Hypothalamus (tissue), 51 donors: ENCODE measurements at places on chromosomes 7 and 10.

- no peak for DNase-seq
Measured at GRCh38 chr10:117159390-117159789, 21.3 kb upstream of the VAX1 start.

DNA sequence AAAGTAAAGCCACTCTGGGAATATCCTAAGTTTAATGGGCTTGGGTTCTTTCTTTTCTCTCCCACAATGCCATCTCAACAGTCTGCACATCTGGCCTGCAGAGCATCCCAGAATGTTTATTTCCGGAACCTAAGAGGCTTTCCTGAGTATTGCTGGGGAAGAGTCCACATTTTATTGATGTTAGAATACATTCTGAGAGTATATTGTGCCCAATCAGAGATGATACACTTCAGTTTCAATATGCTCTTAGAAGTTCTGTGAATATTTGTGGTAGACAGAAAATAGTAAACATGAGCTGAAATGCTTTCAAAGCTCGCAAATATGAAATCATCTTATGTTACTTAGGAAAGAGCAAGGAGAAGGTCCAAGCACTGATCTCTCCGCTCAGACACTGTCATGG lies 200.6 kb downstream of the TWIST1 start:
- DNase-seq, result no peak

DNA sequence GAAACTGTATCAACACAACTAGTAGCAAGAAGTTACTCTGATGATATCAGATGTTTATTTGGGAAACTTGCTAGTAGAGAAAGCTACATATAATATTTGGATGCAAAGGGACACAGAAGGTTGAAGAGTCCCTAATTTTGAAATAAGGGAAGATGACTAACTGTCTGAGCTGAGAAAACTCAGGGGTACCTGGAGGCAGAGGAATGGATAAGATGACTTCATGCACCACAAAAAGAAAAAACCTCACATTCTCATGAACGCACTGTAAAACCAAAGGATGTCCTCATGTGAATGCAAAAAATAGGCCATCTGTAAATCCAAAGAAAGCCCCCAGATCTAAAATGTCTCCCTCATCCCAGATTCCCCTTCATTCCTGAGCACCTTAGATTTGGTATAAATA lies 29.3 kb downstream of the PRSS2 start:
- DNase-seq, result no peak

DNA sequence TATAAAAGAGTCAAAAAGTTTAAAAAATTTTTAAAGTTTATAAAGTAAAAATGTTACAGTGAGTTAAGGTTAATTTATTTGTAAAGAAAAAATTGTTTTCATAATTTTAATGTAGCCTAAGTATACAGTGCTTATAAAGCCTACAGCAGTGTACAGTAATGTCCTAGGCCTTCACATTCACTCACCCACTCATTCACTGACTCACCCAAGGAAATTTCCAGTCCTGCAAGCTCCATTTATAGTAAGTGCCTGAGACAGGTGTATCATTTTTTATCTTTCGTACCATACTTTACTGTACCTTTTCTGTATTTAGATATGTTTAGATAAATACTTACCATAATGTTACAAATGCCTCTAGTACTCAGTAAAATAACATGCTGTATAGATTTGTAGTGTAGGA lies 269.7 kb upstream of the PHF14 start:
- no peak for DNase-seq

DNA sequence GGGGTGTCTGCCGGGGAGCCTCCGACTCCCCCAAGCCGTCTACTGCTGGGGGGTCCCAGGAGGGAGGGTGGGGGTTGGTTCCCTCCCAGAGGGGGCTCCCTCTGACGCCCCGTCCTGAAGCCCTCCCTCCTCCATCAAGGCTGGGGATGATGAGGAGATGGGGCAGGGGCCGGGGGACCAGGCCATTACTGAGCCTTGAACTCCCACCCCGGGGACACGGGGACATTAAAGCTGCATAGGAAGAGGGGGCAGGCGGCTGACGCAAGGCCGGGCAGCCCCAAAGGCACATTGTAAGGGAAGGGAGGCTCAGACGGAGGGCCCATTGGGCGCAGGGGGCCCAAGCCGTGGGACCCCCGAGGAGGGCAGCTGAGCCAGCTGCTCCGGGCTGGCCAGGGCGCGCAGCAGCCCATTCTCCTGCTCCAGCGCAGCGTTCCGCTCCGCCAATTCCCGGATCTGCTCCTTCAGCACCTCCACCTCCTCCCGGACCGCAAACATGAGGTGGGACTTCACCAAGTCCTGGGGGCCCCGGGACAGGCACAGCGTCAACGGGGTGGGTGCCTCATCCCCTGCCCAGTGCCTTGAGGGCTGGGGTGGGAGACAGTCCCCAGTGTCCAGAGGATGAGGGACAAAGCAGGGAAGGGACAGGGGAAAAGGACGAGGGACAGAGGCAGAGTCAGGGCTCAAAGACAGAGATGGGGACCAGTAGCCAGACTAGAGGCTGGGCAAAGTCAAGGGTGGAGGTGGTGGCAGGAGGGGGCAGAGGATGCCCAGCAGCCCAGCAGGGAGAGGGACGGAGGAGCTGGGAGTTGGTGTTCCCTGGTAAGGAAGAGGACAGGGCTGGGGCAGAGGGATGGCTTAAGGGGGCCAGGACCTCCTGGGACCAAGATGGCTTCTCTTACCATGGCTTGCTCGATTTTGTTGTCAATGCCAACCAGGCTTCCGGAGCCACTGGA lies 2.9 kb upstream of the SPACDR start:
- peak; percentile 36 for DNase-seq

- DNase-seq, result no peak
Measured at GRCh38 chr7:128961030-128961659, 23.4 kb downstream of the IRF5 start.

DNA sequence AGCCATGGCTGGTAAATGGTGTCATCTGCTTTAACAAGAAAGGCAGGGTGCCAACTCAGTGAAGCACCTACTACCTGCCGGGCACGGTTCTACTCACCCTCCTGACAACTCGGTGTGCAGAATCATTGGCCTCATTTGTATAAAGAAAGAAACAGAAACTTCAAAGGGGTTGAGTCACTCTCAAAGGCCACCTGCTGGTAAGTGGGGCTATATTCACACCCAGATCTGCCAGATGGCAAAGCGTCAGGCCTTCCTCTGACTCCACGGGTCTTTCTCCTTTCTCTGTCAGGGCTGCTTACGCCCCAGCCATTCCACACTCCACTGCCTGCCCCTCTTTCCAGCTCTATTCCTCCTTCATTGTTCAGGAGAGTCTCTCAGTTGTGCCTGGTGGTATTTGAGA lies 309.2 kb downstream of the GFRA1 start:
- no peak for DNase-seq

DNA sequence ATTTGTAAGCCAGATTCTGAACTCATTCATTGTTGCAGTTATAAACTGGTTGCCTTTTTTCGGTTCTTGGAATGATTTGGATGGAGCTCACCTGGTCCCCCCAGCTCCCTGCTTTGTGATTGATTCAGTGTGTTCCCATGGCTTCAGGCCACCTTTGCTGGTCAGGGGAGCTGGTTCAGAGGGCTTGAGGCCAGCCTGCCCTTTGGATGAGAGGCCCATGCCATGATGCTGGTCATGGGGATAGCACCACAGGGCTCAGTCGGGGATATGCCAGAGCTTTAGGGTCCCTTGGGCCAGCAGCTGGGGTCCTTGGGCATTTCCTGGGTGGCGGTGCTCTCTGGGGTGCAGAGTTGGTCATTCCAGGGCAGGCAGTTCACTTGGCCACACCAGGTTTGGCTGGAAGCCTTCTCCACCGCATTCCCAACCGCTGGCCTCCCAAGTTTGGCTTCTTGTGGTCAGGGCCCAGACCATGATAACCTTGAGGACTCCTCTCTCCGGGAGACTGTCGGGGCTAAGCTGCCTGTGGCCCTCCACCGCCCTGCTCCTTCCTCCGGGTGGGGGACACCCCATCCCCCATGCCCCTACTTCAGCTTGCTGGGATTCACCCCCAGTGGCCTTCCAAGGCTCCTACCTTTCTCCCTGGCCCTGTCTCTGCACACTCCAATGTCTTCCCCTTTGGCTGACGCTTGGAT lies 65.1 kb downstream of the MGMT start:
- no peak for DNase-seq

- DNase-seq, result no peak
Measured at GRCh38 chr10:62109587-62110293, 158.9 kb downstream of the RTKN2 start.

- DNase-seq, result no peak
Measured at GRCh38 chr10:24440817-24441797, 232.2 kb downstream of the KIAA1217 start.

DNA sequence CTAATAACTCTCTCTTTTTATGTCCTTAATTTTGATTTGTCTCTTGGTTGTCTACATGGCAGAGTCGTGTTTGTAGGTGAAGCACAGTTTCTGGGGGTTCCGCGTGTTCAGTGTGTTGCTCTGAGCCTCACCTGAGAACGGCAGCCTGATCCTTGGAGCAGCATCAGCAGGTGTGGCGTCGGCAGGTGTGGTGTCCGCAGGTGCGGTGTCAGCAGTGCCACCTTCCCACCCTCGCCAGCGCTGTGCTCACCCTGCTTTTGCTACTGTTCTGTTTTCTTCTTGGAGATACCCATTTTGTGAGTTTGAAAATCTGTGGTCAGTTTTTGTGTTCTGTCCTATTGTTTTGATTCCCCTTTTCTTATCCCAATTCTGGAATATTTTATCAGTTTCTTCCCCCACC lies 406.6 kb downstream of the GLRX3 start:
- no peak for DNase-seq
